Activated T-helper 9 cell treated with anti-CD3 and anti-CD28 coated beads, Interleukin-2, amount 50 U/mL, for 16 hours (primary cell): ENCODE measurements at places on chromosomes 7 and 10.

DNA sequence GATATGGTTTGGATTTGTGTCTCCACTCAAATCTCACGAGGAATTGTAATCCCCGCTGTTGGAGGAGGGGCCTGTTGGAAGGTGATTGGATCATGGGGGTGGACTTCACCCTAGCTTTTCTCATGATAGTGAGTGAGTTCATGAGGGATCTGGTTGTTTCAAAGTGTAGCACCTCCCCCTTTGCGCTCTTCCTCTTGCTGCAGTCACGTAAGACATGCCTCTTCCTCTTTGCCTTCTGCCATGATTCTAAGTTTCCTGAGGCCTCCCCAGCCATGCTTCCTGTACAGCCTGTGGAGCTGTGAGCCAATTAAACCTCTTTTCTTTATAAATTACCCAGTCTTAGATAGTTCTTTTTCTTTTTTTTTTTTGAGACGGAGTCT lies 17.1 kb downstream of the CDNF start:
- no peak for DNase-seq

DNA sequence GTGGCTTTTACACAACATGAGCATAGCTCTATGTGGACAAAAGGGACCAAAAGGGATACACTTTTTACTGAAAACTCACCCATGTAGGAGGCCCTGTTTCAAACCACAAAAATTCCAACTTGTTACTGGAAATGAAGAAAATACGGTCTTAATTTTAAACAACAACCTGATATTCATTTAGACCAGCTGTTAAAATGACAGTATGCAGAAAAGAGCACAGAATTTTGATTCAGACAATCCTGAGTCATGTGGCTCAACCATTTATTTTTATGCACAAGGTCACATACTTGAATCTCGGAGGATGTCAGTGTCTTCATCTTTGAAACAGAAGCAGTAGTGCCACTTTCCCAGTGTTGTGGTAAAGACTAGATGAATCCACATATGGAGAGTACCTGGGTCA lies 426.5 kb upstream of the NFE2L3 start:
- DNase-seq, result no peak

GRCh38 chr10:100009283-100009792 lies 409 bp downstream of the DNMBP start:
- no peak for DNase-seq

- DNase-seq, result no peak
These were observed 83.2 kb downstream of the HIP1 start for GRCh38 chr7:75655536-75655935.

DNA sequence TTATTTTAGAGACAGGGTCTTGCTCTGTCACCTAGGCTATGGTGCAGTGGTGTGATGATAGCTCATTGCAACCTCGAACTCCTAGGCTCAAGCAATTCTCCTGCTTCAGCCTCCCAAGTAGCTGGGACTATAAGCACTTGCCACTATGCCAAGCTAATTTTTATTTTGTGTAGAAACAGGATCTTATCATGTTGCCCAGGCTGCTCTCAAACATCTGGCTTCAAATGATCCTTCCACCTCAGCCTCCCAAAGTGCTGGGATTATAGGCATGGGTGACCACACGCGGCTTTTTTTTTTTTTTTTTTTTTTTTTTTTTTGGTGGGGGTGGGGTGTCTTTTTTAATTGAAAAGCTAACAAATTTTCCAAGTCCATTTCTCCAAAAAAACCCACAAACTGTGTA lies 18.4 kb downstream of the HPS6 start:
- DNase-seq, result no peak
